ENCODE measurements at places on chromosomes 6 and 20.

GRCh38 chr6:6981681-6982322 is 126.0 kb upstream of the RREB1 start:
- no peak for DNase-seq

GRCh38 chr20:4788314-4788713 is 66.6 kb downstream of the PRND start:
- DNase-seq = no peak

DNA sequence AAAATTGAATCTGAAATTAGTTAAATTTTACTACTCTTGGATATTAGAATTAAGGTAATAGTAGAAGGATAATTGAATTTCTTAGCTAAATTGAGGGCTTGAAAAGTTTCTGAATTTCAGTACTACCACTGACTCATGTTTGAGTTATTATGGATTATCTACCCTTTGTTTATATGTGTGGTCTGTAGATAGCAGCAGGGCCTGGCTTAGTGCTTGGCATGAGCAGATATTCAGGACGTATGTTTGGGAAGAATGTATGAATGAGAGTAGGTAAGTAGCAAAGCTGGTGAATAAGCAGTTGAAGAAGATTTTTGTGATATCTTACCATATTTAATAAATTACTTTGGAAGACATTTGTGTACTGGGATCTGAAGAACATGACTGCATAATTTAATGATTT is 152.7 kb downstream of the MACROD2 start:
- no peak for DNase-seq

- no peak for DNase-seq
These were observed 7.2 kb downstream of the TGM2 start for GRCh38 chr20:38157635-38158495.

- DNase-seq = peak; percentile 88
These were observed at the start of gene ATRN for GRCh38 chr20:3470627-3471396. Gene ATRN, plus strand, starts transcription at chr20:3471018. Its CDS starts 90 bp downstream, at chr20:3471108.

- DNase-seq = no peak
These were observed 38.2 kb downstream of the JAG1 start for GRCh38 chr20:10635476-10636208.

- peak; percentile 98 for DNase-seq
These were observed 61.4 kb downstream of the TXLNB start for GRCh38 chr6:139230391-139230840.

DNA sequence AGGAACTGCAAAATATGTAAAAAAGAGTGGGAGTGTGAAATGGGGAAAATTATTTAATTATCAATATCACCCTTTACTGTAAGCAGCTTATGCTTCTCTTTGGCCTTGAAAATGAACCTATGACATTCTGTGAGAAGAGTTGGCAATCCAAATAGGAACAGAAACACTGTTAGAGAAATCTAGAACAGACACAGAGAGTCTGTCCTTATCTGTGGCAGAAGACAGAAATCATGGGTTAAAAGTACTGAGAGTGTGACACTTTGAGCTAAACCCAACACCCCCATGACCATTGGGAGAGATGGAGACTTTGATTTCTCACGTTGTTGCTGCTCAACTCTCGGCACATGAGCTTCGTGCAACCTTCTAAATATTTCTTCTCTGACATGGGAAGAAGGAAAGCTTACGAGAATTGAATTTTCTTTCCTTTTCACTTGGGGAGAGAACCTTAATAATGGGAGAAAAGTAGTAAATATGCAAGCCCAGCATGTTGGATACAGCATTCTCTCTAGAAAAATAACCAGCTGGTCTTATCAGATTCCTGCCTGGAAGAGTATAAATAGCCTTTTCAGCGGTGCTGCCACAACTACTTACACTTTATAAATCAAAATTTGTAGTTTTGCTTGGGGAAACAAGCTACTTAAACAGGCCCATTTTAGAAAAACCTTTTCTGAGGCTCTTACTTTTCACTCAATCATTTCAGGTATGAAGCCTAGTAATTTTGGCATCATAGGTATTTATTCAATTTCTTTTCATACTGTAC is 49.4 kb upstream of the NOX3 start:
- no peak for DNase-seq

GRCh38 chr20:16260911-16261310 is 312.3 kb downstream of the KIF16B start:
- DNase-seq = no peak

- no peak for DNase-seq
These were observed 1082.3 kb upstream of the GJE1 start for GRCh38 chr6:141050471-141050870.

DNA sequence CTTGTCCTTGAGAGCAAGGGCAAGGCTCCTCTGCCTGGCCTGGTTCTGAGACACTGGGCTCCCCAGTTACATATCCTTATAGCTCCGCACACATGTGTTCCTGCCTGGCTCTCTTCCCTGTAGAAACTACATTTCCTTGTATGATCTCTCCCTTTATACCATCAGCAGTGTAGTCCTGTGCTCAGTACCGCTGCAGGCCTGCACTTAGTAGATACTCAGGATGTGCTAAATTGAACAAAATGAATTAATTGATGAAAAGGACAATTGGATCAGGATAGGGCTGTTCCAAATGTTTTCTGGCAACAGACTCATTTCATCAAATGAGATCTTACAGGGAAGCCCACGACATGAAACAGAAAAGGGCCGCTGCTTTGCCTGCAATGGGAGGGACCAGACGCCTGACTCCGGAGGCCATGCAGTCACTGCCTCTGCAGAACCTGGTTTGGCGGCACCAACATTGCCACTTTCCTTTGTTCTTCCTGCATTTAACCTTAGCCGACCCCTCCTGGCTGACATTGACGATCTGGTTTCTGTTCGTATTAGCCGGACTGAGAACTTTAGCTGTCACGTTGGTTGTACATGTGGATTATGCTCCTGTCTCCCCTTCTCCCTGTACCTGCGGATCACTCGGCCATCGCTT is 53.3 kb downstream of the CHMP4B start:
- no peak for DNase-seq

DNA sequence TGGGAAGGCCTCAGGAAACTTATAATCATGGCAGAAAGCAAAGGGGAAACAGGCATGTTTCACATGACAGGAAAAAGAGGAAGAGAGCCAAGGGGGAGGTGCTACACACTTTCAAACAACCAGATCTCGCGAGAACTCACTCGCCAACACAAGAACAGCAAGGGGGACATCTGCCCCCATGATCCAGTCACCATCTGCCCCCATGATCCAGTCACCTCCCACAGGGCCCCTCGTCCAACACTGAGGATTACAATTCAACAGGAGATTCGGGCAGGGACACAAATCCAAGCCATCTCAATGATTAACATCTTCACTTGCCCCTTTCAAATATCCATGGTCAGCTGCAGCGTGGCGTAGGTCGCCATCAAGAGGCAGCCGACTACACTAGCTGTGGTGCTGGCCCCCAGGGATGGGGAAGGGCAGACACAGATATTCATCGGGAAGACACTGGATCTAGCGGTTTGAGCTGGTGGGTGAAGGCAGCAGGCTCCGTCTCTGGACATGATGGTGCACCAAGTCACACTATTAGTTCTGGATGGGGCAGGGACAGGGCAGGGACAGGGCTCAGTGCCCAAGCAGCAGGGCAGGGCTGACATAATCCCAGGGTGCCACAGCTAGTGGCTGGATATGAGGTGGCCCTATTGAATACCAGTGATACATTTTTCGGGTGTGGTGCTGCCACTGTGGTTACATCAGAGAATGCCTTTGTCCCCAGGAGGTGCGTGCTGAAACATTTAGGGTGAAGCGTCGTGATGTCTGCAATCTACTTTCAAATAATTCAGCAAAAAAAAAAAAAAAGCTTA is 31.6 kb downstream of the TUBB2B start:
- DNase-seq = peak; percentile 46

DNA sequence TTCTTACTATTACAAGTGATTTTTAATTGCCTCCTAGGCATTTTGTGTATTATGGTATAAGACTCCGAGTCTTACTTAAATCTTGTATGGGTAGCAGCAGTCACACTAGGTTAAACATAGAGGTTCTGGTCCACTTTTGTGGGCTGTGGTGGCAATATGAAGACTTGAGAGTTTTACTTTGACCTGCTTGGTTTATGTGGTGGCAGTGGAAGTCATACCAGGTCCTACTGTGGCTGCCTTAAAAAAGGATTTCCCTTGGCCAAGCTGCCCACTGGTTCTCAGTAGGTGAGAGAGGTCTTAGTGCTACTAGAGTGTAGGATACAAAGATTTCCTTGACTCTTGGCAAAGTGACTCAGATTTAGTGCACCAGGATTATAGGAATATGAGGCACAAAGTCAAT is 44.2 kb upstream of the NKAIN2 start:
- no peak for DNase-seq

GRCh38 chr6:146359131-146359530 is 184.5 kb upstream of the RAB32 start:
- DNase-seq = no peak

DNA sequence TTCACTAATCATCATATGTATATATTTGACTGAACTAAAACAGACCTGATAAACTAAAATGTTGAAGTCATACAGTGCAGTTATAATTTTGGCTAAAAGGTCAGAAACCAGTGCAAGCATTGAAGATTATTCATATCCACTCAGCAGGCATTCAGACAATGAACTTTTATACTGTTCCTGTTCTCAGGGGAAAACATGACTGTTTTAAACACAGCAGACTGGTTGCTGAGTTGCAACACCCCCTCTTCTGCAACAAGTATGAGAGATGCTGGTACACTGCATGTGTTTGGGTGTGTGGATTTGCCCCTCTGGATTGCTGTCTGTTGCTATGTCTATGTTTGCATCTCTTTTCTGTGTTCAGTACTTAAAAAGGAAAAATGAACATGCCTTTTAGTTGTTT is 206.8 kb downstream of the EYA4 start:
- no peak for DNase-seq

DNA sequence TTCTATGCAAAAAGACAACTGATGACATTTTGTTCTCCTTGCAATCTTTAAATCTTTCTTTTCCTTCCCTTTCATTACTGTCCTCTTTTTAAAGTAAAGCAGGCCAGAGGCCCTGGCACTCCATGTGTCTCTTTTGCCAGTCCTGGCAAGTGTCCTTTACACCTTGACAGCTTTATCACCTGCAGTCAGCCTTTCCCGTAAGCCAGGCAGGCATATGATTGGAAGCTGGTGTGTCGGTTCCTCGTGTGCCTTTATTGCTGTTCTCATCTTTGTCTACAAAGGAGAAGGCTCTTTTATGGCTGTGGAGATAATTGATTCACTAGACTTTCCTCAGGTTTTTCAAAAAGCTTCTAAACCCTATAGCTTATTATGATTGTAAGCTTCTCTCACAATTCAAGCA is 162.3 kb upstream of the FBXL4 start:
- DNase-seq = no peak

DNA sequence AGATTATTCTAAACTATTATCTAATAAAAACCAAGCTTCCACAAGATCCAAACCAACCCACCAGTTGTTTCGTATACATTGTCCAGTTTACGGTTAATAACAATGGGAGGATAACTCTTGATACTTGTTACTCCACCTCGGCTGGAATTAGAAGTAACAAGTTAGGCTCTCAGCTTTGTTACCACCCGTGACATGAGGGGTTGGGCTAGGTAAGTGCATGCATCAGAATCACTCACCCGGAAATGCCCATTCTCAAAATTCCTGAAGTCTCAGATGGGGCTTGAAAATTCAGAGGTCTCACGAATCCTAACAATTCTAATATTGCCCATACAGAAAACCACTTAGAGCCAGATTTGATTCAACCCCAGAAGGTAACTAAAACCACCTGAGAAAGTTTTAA is 27.0 kb upstream of the SERPINB1 start:
- no peak for DNase-seq

DNA sequence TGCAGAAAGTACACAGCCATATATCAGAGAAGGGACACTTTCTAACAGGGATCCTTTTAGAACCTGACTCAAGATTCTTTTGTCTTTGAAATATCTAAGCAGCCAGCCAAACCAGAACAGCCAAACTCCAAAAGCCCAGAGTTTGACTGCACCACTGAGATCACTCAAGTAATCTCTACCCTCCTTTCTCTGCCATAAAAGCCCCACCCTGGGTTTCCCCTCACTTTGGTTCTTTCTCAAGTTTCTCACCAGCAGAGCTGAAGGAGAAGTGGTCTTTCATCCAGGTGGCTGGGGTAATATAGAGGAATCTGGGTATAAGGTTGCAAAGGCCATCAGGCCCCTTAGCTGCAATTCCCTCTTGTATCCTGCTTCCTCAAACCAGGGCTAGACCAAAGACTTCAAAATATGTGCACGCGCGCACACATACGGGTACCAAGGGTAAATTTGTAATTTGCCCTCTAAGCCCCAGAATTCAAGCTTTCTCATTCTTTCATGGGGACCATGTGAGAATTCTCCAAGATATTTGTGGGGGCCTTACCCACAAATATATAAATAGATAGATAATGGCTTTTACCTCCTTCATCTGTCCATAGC is 42.9 kb downstream of the GPX5 start:
- DNase-seq = no peak

- no peak for DNase-seq
These were observed 60.4 kb upstream of the FAM83B start for GRCh38 chr6:54786154-54786553.

DNA sequence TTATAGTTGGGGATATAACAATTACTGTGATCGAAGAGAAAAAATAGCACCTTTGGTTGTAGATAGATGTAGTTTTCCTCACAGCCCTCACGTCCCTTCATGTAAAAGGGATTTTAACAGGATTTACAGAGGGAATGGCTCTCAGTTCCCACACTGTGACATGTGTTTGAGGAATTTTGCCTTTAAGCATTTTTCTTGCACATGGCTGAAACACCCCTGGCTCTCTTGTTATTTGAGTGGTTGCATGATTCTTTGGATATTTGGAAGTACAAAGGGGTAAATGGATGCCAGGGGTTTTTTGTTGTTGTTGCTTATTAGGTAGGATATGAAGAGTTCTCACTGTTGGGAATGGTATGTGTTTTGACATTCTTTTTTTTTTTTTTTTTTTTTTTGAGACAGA is 48.2 kb downstream of the JAG1 start:
- DNase-seq = no peak

GRCh38 chr20:5829241-5829809 is 79.1 kb downstream of the SHLD1 start:
- DNase-seq = peak; percentile 19

DNA sequence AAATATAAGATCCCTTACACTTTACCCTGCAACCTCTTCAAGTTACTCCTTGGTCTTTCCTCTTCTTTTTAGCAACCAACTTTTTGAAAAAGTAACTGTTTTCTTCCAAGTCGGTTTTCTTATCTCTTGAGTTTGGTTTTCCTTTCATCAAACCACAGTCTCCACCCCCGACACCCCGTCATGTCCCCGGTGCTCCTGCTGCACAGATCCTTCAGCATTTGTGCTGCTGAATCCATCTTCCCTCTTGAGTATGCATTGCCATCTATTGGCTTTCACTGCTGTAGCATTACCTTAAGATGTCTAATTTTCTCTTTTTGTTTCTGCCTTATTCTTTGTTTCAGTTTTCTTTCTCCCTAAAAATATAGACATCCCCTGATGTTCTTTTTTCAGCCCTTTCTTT is 11.9 kb upstream of the TNFRSF21 start:
- DNase-seq = no peak
